Breast epithelium (tissue), 4 donors: ENCODE measurements at places on chromosomes 6 and 20. TPM values are rescaled to one million over a fixed set of nuclear protein-coding genes. Genes with fewer than 3 reads are reported as not detected.

STX11 gene
- 22.8 TPM for total RNA-seq

ATP9A gene
- 50.8 TPM for total RNA-seq

ZNF343 gene
- 18.4 TPM for total RNA-seq

COL9A3 gene
- total RNA-seq = 0.16 TPM

BCAS1 gene
- 0.98 TPM for total RNA-seq

TAGAP gene
- 4.2 TPM for total RNA-seq

TRIM40 gene
- 0.33 TPM for total RNA-seq

ETV7 gene
- total RNA-seq = 0.44 TPM

DEFB132 gene
- total RNA-seq = 0.33 TPM

ENPP1 gene
- 51.5 TPM for total RNA-seq

SOX18 gene
- 3.2 TPM for total RNA-seq

FAM83C gene
- total RNA-seq = not detected

PROKR2 gene
- total RNA-seq = not detected

PSMF1 gene
- total RNA-seq = 71.7 TPM

ZBTB22 gene
- 27.2 TPM for total RNA-seq

GUCA1A gene
- not detected for total RNA-seq

SIRPA gene
- 53.9 TPM for total RNA-seq

RNF144B gene
- 24.8 TPM for total RNA-seq

SNRNP48 gene
- 20.9 TPM for total RNA-seq

ZNF322 gene
- 28.5 TPM for total RNA-seq

KHDC1 gene
- total RNA-seq = 0.32 TPM

CLDN20 gene
- not detected for total RNA-seq

CALHM4 gene
- total RNA-seq = not detected

SHLD1 gene
- 2.7 TPM for total RNA-seq

SLC2A10 gene
- 42.9 TPM for total RNA-seq

SYNE1 gene
- total RNA-seq = 80.9 TPM

MICB gene
- total RNA-seq = 4.0 TPM

C4B gene
- total RNA-seq = 5.6 TPM

SLA2 gene
- total RNA-seq = 1.6 TPM

GABRR1 gene
- total RNA-seq = not detected

GHRH gene
- total RNA-seq = not detected

TMEM151B gene
- total RNA-seq = not detected

ZNF76 gene
- total RNA-seq = 53.0 TPM

KHDC1L gene
- total RNA-seq = not detected

ZC2HC1B gene
- total RNA-seq = not detected

APOBEC2 gene
- total RNA-seq = not detected

MGME1 gene
- total RNA-seq = 7.8 TPM

OXT gene
- total RNA-seq = 4.5 TPM

PLN gene
- total RNA-seq = 2.9 TPM

GLYATL3 gene
- total RNA-seq = not detected

CNKSR3 gene
- 8.6 TPM for total RNA-seq
